ENCODE measurements at places on chromosomes 11 and 22.
A peak's percentile ranks its signal among the peaks of the same experiment; 100 is the strongest.

DNA sequence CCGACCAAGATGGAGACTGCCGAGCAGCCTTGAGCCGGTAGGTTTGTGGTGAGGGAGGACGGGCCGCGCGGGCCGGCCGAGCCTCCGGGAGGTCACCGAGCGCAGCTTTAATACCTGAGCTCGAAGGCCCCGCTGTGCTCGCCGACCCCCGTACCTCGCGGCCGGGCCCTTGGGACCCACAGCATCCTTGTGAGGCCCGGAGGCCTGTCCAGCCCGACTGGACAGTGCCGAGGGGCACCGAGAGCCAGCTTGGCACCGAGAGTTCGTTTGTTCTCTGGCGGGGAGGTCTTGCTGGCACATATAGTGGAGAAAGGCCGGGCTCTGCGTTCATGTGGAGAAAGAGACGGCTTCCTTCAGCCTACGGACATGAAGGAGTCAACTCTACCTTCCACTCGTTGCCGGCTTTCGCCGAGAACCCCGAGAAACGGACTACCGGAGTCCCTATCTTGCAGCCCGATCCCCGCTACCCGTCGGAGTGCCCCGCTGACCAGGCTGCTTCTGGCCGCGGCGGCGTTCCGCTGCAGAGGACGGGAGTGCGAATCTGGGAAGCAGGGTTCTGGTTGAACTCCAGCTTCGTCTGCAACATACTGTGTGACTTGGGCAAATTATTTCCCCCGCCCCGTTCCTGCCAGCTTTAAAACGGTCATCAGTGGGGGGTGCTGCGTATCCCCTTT is 349 bp downstream of the TSSC4 start:
- no peak for DNase-seq

GRCh38 chr11:3775736-3776406 is 21.5 kb downstream of the NUP98 start:
- no peak for DNase-seq

- DNase-seq = no peak
These were observed 63.1 kb downstream of the ARFGAP3 start for GRCh38 chr22:42793848-42794405.

GRCh38 chr11:85665733-85666132 is 804 bp upstream of the CREBZF start:
- no peak for DNase-seq

DNA sequence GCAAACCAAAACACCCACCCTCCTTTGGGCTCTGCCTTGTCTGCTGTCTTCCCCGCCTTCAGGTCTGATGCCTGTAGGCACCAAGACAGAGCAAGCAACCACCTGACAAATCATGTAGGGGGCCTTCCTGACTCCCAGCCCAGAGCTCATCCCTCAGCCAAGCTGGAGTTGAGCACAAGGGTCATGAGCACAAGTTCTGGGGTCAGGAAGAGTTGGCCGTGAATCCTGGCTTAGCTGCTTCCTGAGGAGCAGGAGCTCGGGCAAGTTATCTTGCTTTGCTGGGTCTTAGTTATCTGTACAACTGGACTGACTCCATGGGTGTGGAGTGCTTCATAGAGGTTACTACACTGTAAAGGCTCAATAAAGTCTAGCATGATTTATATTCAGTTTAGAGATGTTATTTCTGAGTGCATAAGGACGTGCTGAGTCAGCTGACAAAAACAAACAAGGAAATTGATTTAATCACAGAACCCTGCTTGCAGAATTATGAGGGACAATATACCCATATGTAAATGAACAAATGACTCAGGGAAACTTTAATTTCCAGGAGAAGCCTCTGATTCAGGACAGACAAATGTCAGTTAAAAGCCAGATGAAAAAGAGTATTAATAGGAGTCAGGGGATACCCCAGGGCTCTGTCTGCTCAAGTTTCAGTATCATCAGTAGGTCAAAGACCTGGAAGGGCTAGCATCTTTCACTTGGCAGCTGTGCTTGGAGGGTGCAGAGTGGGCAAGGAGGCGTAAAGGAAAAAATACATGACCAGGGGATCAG is 15.0 kb upstream of the APOA1 start:
- no peak for DNase-seq

DNA sequence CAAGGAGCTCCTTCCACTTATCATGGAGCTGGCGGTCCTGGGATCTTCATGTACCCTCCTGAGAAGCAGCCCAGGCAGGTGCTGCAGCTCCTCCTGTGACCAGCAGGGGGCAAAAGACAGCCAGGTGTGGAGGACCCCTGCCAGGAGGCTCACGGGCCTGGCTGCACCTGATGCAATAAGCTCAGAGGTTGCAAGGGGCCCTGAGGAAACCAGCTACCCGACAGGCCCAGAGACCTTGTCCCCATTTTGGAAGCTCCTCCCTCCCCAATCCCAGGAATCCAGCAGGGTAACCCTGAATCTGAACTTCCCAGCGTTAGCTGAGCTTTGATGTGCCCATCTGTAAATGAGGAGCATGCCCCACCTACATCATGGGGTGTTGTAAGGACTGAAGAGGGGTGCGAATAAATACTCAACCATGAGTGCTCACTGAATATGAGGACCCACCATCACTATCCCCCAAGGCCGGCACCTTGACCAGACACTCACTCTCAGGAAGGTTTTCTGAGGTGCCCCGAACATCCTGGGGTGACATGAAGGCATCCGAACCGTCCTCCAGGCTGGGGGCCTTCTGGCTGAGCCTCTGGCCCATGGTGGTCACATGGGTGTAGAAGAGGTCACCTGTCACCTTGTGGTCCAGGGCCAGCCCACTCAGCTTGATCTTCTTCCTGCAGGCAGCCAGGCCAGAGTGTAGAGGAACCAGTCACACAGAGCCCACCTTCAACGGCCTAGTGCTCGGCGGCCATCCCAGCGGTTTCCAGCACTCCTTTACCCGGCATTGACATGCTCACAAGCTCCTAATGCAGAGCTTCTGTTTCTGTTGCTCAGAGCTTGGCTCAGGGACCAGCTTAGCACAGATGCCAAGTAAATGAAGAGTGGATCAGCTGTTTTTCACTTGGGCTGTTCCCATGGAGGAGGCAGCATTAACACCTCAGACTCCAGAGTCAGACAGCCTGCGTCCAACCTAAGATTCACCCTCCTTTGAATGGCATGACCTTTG is 21.7 kb downstream of the SLC43A1 start:
- no peak for DNase-seq

- DNase-seq = no peak
These were observed 484.3 kb downstream of the SOX6 start for GRCh38 chr11:15871904-15872626.

GRCh38 chr11:2314525-2315394 is 12.9 kb downstream of the TSPAN32 start:
- DNase-seq = no peak

DNA sequence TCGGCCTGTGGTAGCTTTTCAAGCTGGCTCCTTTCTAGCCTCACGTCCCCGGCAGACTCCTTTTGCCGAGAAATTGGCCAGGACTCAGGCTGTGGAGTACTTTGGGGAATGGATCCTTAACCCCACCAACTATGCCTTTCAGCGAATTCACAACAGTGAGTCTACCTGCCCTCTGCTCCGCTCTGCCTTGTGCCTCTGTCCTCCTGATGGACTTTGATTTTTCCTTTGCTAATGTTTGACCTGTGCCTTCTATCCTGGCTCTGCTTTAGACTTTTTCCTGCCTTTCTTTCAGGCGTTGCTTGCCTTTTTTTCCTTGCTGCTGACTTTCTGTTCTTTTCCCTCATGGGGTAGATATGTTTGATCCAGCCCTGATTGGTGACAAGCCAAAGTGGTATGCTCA is 12.5 kb downstream of the MADD start:
- no peak for DNase-seq

DNA sequence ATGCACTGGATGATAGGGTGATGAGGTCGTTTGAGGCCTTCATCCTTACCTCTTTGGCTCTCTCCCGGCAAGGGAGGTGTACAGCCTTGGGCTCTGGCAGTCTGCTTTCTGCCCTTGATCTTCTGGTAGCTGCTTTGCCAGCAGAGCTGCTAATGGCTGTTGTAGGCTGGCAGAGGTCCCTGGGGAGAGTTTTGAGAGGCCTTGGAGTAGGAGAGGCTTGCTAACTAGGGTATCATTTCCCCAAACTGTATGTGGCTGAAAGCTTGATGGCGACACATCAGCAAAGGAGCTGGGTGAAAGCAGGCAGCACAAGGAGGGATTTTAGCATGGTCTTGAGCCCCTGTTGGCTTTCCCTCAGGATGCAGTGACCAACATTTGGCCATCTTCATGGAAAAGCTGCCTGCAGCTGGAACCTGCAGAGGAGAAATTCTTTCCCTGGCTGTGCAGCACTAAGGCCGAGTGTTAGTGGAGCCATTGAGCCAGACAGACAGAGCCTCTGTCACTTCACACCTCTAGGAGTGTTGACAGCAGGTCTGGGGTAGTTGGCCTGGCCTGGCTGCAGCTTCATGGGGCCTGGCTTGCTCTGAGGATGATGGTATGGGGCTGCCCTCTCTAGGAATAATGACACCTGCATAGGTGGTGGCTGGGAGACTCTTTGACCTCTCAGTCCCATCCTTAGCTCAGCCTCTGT is 3.5 kb upstream of the AMPD3 start:
- no peak for DNase-seq

DNA sequence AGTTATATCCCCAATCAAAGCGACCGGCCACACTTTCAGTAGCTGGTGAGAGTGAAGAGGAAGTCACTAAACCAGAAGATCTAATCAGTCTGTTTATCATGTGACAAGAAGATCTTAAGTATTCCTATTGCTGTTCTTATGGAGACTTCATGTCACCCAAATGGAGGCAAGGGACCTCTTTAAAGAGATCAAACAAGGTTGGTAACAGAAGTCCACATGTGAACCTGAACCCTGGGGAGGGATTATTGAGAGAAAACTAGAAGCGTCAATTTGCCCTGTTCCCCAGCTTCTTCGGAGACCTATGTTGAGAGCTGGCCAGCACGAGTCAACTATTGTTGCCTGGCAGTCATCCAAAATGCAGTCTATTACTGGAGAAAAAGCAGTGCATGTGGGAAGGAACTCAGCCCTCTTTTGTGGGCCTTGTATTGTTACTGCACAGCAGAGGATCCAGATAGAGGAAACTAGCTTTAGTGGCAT is 76.9 kb upstream of the CTSC start:
- no peak for DNase-seq

DNA sequence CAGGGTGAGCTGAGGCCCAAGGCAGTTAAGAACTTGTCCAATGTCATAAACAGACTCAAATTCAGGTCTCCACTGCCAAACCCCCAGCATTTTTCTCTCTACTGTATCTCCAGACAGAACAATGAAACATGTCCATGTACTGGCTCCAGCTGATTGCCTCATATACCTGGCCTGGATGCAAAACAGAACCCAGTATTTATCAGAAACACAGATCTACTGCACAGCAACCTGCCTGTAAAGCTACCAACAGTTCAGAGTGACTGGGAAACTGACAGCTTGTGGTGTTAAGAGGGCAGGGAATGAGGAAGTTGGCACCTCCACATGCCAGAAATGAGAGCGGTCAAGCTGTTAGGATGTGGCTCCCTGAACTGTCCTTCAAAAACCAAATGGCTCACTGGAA is 41.6 kb downstream of the C11orf71 start:
- DNase-seq = no peak

DNA sequence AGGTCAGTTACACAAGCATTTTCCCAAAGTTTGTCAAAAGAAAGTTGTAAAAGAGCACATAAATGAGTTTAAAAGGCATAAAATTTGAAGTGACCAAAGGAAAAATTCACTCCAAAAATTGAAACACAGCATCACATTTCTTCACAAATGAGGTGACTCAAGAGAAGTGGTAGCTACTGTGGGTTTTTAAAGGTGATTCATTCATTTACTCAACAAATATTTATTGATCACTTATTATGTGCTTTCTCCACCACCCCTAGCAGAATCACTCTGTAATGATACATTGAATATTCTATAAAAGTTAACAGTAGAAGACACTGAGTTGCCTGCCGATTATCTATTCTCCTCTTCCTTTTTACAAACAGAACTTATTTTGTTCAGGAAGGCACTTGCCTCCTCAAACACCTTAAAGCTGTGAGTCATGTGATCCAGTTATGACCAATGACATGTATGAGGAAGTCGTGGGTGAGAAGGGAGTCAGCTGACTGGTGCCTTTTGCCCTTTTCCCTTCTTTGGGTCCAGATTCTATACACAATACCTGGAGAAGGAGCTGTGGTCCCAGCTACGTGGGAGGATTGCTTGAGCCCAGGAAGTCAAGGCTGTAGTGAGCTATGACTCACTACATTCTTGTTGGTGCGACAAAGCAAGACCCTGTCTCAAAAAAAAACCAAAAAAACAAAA is 67.7 kb upstream of the CLNS1A start:
- DNase-seq = peak; percentile 30

GRCh38 chr11:15104166-15104565 is 10.6 kb upstream of the INSC start:
- DNase-seq = no peak

GRCh38 chr11:65501186-65501471 is 2.3 kb downstream of the MALAT1 start:
- DNase-seq = no peak

DNA sequence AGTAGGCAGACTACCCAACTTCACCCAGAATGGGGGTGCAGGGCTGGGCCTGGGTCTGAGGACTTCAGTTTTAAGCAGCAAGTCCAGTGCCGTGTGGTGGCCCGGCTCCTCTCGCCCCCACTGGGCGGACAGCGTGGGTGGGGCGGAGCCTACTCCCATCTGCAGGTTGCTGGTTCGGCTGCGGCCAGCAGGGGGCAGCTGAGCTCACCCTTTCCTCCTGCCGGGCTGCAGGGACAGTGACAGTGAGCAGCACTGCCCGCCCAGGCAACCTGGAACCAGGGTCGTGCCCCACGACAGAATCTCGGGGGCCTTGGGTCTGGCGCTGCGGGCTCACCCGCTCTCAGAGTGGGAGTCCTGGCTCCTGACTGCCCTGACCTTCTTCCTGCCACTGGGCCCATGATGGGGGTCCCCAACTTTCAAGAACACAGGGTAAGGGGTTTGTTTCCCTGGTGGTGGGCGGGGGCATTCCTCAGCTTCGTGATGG is 6.2 kb upstream of the NEAT1 start:
- peak; percentile 35 for DNase-seq

GRCh38 chr22:37239336-37240239 is 4.5 kb downstream of the RAC2 start:
- no peak for DNase-seq

DNA sequence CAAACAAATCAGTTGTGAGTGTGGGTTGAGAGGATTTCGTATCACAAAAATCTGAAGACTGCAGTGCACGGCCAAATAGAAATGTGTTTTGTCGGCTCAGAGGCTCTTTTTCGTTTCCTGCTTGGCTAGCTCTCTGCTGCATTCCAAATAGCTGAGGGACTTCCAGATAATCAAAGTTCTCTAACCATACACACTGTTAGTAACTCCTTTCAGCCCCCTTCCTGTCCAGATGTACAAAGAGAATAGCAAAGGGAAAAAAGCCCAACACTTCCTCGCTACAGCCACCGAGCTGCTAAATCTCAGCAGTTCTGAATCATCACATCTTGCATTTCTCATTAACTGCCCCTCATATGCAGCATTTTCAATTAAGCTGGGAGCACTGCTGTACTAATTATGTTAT is 203.1 kb downstream of the TENM4 start:
- DNase-seq = peak; percentile 52

- DNase-seq = peak; percentile 67
These were observed 10.4 kb upstream of the THY1 start for GRCh38 chr11:119433358-119433725.

GRCh38 chr22:47793304-47794101 is 1031.1 kb downstream of the TBC1D22A start:
- DNase-seq = no peak
